Heart left ventricle (tissue), 16 donors: ENCODE measurements at places on chromosomes 1 and 21. TPM values are rescaled to one million over a fixed set of nuclear protein-coding genes. Genes with fewer than 3 reads are reported as not detected.

GRCh38 chr1:86754265-86754974, 50.0 kb downstream of the SH3GLB1 start:
- no peak for DNase-seq
- H3K4me3 ChIP-seq, result no peak overlapping the region
- no peaks in the 10 kb centered on the region for H3K36me3 ChIP-seq
- H3K27me3 ChIP-seq, result no peaks in the 10 kb centered on the region
- H3K27ac ChIP-seq, result no peak overlapping the region

GRCh38 chr1:158155673-158156072, 25.0 kb upstream of the CD1D start:
- H3K4me1 ChIP-seq, result no peaks in the 10 kb centered on the region
- H3K4me3 ChIP-seq, result no peak overlapping the region
- no peaks in the 10 kb centered on the region for H3K36me3 ChIP-seq

- H3K36me3 ChIP-seq, result no peaks in the 10 kb centered on the region
- H3K4me1 ChIP-seq, result no peaks in the 10 kb centered on the region
- DNase-seq, result no peak
- H3K27me3 ChIP-seq, result no peaks in the 10 kb centered on the region
- no peak overlapping the region for H3K4me3 ChIP-seq
These were observed 498.7 kb upstream of the NFIA start for GRCh38 chr1:60583696-60584095.

The IVL gene
- not detected for total RNA-seq

The ITPKB gene
- total RNA-seq, result 33.7 TPM
